NCI-H1092 treated with DMSO at 0.1 percent for 48 hours (cell line): ENCODE measurements at places on chromosomes 7 and 10.

DNA sequence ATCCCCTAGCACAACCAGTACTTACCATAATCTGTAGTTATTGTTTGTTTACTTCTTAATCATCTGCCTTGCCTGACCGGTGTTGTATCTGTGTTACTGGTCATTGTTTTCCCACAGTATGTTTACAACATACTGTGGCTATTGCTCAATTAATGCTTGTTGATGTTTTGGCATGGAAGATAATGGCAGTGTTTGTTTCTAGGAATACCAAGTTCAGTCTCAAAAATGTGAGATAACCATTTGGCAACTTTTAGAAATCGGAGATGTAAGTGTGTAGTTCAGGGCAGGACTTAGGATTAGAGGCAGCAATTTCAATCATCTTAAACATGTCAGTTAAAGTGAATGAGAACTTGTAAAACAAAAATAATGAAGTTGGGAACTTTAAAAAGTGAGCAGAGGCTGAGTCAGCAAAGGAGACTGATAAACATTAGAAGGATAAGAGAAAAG lies 8.2 kb downstream of the MINDY3 start:
- no peak for DNase-seq

DNA sequence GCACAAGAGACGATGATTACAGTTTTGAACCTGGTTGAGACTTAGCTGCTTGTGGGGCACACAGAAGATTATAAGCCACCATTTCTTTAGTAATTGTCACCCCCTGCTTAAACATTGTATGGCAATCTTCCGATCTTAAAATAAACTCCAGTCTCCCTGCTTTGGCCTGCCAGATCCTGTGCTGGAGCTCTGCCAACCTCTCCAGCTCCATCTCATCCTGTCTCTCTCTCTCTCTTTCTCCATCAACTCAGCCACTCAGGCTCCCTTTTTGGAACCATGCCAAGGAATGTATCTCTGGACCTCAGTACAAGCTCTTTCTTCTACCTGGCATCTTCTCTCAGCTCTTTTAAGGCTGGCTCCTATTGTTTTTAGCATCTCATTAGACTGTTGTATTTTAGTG lies 1053.2 kb downstream of the REEP3 start:
- no peak for DNase-seq

DNA sequence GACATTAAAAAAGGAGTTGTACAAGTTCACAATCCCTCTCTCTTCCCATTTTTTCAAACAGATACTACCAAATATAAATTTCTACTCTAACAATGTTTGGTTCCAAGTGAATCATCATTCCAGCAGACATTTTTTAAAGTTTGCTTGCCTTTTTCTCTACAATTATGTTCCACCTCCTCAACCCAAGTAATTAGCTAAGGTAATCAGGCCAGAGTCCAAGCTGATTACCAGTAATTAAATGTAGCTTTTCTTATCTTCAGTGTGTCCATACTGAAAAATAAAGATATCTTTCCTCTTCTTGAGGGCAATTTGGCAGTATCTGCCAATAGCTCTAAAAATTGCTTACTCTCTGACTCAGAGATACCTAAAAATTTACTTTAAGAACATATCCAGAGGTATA lies 126.0 kb downstream of the ITGB8 start:
- no peak for DNase-seq

DNA sequence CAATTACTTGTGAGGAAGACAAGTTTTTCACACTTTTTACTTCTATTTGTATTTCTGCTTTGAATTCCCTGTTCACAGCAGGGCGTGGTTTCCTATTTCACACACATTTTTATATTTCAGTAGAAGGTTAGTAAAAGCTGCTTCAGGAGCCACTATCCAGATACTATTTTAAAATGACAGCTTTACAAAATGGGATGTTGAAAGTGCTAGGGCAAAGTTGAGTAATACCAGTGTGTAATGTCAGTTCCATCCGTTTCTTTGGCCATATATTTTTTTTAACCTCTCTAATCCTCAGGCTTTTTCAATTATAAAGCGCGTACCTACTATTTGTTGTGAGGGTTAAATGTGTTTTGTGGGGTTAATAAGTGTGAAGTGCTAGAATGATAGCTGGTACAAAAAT lies 276.6 kb downstream of the GPR158 start:
- DNase-seq = no peak

DNA sequence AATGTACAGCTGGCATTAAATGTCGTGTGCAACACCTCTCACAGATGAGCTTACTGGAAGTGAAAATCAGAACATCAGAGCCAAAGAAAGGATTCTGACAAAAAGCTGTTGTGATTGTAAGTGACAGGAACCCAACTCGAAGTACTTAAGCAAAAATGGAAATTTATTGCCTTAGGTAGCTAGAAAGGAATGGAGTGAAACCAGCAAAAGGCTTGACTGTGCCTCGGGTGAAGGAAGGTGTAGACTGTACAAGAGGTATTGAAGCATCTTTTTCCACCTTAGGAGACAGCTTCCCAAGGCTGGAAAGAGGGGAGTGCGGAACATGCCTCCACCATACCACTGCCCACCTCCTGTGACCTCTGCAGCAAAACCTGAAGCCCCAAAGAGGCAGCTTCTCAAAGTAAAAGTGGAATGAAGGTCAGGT lies 27.3 kb upstream of the ITGB1 start:
- no peak for DNase-seq
